NCI-H69 (cell line): ENCODE measurements at places on chromosomes 7 and 10.
A peak's percentile ranks its signal among the peaks of the same experiment; 100 is the strongest.

- DNase-seq, result no peak
Observed at GRCh38 chr7:64113981-64114380, 68.7 kb downstream of the ZNF727 start.

GRCh38 chr7:99398891-99399445, 9.4 kb downstream of the PDAP1 start:
- no peak for DNase-seq

DNA sequence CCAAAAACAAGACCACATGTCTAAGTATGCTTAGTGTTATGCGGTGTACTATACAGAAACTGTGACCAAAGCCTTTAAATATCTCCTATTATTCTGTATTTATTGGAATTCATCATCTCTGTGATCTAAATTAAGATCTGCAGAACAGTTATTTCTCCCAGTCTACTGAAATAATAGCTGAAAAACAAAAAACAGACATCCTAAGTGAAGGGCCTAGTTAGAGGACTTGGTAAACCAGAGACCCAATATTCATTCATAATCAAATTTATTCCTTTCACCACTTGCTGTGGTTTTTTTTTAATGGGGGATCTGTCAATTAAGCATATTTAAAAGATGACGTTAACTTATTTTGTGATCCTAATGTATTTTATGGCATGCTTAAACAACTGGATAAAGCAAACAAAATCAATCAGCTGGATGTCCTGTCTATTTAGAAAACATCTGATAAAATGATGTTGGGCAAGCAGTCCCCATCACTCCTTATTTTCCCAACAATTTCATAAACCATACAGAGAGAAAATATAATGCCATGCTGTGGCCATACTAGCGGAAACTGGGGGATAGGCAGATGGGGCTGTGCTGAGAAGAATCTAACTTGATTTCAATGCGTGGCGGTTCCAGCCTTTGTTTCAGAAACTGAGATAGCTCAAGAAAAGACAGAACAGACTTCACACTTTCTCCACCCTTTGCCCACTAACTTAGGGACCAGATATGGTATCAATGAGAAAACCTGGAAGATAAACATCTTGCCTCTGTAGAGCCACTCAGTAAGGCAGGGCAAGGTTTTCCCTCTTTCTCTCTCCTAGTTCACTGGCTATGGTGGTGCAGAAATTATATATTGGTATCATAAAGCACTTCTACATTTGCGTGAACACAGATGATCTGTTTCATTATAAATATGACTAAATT, 32.9 kb downstream of the ICA1 start:
- no peak for DNase-seq

DNA sequence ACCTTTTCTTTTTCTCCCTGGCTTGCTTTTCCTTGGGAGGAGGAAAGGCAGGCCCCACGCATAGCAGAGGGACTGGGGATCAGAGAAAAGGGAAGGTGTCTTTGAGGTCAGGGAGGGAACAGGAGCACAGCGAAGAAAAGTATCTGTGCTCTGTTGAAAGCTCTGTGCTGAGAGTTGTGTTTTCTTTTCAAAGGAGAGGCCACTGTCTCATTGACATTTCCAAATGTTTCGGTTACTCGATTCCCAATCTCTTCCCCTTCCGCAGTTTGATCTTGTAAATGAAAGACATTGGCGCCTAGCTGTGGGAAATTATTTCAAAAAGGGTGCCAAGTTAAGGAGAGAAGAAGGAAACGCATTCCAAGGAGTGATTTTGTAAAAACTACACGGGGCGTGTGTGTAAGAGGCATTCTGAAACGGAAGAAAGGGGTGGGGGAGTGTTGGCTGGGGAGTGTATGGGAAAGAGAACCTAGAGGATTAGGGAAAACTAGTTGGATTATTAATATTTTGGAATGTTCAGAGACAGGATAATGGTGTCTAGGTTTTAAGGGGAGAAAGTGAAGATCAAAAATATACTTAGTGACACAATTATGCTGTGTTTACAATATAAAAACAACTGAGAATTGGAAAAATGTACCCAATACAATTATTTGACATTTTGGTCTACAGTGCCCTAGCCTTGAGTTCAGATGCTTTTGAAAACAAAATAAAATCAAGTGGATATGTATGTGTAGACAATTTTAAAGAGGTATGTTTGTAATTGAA, 708 bp downstream of the KLHDC10 start:
- peak; percentile 49 for DNase-seq

DNA sequence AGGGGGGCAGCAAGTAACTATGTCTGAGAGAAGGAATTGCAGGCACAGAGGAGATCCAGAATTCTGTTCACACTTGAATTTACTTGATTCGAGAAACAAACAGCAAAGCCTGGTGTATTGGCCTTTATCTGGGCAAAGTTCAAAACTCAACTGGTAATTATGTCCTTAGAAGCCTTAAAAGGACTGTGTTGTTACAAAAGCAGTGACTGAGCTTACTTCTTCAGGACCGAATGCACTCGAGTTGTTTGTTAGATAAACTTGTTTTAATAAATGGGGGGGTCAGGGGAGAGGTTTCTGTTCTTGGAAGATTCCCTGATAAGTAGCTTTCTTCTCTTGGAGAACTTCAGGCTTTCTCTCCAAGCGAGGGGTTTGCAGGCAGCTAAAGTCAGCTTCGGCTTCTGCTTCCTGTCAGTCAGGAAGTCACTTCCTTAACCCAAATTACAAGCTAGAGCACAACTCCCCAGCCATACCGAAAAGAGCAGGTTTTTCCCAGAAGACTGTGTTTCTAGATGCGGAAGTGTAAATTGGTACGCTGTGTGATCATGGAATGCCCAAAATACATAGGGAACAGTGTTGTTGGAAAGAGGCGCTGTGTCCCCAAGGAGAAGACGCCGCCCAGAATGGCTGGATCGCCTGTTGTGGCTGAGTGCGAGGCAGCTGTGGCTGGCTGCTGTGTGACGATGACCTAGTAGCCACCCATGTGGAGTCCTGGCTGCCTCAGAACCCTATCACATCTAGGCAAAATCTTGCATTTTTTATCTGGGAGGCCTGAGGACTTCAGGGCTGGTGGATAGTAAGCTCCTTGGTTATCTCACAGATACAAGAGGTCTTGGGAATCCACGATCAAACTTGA, 110.4 kb downstream of the TCF7L2 start:
- DNase-seq, result no peak

GRCh38 chr10:75828413-75828812, 397.0 kb downstream of the LRMDA start:
- DNase-seq, result no peak

- DNase-seq, result no peak
Observed at GRCh38 chr10:133489816-133490588, 36.3 kb downstream of the SCART1 start.

GRCh38 chr10:127986531-127987466, 79.9 kb downstream of the PTPRE start:
- no peak for DNase-seq

DNA sequence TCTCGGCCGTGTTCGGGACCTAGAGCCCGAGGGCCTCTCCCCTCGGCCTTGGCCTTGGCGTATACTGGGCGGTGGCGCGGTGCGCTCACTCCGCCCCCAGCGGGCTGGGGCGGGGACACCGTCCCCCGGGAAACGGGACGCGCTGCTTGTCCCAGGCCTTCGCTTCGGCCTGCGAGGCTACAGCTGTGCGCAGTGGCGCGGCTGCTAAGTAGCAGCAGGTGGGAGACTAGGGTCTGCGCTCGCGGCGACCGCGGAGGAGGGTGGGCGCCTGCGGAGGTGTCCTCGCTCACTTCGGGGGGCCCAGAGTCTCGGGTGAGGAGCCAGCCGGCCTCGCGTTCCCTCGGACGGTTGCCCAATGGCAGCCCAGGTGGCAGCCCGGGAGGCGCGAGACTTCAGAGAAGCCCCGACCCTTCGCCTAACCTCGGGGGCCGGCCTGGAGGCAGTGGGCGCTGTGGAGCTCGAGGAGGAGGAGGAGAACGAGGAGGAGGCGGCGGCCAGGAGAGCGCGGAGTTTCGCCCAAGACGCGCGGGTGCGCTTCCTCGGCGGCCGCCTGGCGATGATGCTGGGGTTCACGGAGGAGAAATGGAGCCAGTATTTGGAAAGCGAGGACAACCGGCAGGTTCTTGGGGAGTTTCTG, at the start of gene DNAH11:
Gene DNAH11, plus strand, starts transcription at position 149 of the 637 bp plus-strand sequence. Its CDS starts 207 bp downstream, at position 356.
- peak; percentile 91 for DNase-seq

GRCh38 chr10:92972066-92972870, 88.3 kb upstream of the CYP26C1 start:
- no peak for DNase-seq

GRCh38 chr7:151761231-151761630, 115.7 kb downstream of the PRKAG2 start:
- no peak for DNase-seq

GRCh38 chr7:69817121-69817520, 218.8 kb downstream of the AUTS2 start:
- no peak for DNase-seq

- DNase-seq, result no peak
Observed at GRCh38 chr10:128419466-128420019, 293.3 kb upstream of the MKI67 start.

DNA sequence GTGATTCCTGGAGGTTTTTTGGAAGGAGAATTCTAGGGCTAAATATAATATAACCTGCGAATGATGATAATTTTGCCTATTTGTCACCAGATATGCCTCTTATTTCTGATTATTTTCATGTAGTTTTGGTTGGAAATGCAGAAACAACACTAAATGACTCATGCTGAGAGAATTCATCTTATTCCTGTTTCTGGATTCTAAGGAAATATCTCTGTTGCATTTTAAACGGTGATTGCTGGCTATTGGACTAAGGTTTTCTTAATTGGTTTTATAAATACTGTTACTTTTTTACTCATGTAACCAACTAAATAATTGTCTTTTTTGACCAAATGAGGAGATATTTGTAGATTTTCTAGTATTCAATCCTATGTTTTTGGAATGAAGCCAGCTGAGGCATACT, 204.9 kb upstream of the NPSR1 start:
- no peak for DNase-seq

DNA sequence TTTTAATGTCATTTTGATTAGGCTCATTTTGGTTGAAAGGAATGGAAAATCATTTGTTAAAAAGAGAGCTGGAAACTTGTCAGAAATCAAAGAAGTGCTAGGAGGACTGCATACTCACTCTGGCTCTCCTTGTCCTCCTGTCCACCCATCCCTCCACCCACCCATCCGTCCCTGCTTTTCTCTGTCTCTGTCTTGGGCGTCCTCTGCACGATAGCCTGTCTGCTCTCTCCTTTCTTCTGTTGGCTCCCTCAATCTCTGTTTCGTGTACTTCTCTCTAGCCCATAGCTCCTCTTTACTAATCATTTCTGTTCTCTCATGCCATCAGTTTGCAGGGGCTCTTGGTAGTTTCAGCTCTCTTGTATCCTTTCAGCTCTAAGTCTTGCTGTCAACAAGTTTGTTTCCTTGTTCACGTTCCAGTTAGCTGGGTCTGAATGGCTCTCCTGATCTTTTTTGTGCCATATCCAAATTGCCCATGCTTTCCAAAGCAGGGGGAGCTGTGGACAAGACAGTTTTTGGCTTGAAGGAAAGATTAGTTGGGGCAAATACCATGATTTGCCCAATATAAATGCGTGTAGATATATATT, 75.6 kb downstream of the KAT6B start:
- DNase-seq, result no peak

DNA sequence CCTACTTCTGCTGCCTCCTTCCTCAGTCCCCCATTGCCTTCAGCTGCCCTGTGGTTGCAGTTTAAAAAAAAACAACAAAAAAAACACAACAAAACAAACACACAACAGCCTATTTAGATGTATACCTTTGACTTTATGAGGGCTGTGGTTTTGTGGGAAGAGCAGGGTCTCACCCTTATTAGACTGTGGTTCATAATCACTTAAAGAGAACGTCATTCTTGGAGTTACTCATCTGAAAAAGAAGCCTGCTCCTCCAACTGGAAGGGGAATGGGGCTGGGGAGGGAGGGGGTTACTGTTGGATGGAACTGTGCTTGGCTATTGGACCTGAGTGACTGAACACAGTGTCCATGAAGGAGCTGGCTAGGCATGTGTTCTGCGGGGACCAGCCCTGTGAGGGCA, 48.1 kb downstream of the SDK1 start:
- DNase-seq, result no peak

GRCh38 chr10:4790045-4790444, 36.0 kb upstream of the AKR1E2 start:
- no peak for DNase-seq

- DNase-seq, result peak; percentile 81
Observed at GRCh38 chr7:141073641-141074161, at the start of gene TMEM178B. Gene TMEM178B (plus strand): TSS chr7:141074064.

DNA sequence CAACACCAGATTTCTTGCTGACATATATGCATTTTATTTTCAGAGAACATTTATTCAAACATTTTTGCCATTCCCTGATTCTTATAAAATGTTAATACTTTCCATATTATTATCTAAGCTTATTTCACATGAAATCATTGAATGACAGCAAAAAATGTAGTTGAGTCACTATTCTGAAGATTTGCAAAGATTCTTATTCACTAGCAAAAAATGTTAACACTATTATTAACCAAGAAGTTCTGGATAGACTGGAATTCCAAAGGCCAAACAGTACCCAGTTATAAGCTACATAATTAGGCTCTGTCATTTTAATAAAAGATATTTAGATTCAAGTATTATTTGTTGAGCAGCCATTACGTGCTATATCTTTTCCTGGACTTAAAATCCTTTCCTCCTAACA, 4.3 kb downstream of the GSTO2 start:
- no peak for DNase-seq

GRCh38 chr7:19772306-19772705, 1.1 kb downstream of the TMEM196 start:
- peak; percentile 75 for DNase-seq

DNA sequence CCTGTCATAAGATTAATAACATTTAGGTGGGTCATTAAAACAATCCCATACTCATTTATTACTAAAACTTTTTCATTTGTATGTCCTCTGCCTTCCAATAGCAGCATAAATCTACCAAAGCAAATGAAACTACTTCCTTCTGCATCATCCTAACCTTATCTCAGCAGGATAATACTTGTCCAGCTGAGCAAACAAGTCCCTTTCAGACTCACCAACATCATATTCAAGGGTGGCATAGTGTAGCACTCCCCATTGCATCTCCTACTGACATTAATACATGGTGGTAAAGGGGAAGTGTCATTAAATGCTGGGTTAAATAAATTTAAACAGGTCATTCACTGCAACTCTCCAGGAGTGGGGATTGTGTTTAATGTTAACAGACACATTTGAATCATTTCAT, 3.4 kb upstream of the MINDY3 start:
- DNase-seq, result peak; percentile 92

- DNase-seq, result peak; percentile 43
Observed at GRCh38 chr7:150879345-150879744, 27.0 kb downstream of the AOC1 start.

DNA sequence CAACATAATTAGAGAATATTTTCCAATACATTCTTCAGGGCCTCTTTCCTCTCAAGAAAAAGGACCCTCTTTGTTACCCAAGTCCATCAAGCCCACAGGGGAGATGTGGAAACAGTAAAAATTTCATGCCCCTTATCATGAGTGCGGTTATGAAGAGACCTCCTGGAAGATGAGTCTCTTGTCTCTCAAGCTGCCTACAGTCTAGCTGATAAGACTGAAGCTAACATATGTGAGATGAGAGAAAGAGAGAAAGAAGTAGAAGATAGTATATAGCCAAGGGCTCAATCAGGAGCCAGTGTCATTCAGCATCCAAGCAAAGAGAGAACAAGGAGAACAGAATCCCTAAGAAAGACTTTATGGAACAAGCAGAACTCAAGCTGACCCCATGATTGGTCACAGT, 75.9 kb upstream of the CABCOCO1 start:
- no peak for DNase-seq
